ENCODE measurements at places on chromosomes 4 and X. TPM values are rescaled to one million over a fixed set of nuclear protein-coding genes. Genes with fewer than 3 reads are reported as not detected.

Gene PDCL2
- not detected for polyA plus RNA-seq

Gene NUP62CL
- polyA plus RNA-seq: 3.8 TPM

Gene SPANXA1
- polyA plus RNA-seq: not detected

Gene RBMXL3
- not detected for polyA plus RNA-seq

Gene SLC49A3
- not detected for polyA plus RNA-seq

Gene CSN1S1
- polyA plus RNA-seq: not detected

Gene COX18
- polyA plus RNA-seq: 6.4 TPM

Gene HSPA4L
- 136 TPM for polyA plus RNA-seq

Gene RAB39B
- 22.1 TPM for polyA plus RNA-seq

Gene RRH
- 0.89 TPM for polyA plus RNA-seq

Gene ADGRG4
- polyA plus RNA-seq: not detected

Gene CPZ
- polyA plus RNA-seq: not detected

Gene TLR7
- not detected for polyA plus RNA-seq

Gene PSAPL1
- polyA plus RNA-seq: not detected

Gene C4orf36
- polyA plus RNA-seq: not detected

Gene NXF2B
- polyA plus RNA-seq: not detected
